ENCODE measurements at places on chromosomes 1 and 21.

GRCh38 chr1:113784104-113784779, 25.0 kb upstream of the PHTF1 start:
- peak; percentile 32 for DNase-seq

DNA sequence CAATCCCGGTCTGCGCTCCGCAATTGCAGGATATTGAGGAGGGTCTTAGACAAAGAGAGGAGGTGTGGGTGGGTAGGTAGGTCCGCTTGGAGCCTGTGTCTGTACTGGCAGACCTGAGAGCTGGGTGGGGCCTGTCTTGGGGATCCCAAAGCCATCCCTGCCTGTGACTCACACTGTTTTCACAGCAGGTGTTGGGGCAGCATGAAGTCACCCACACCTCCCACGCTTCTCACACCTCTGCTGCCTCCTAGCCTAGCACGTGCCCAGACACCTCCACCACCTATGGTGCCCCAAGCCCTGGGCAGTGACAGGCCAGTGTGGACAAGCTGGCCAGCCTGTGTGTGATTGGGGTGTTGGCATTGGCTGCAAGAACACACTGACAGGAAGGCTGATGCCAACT, 65.7 kb upstream of the ECE1 start:
- no peak for DNase-seq

GRCh38 chr1:79791488-79792218, 785.1 kb upstream of the ADGRL4 start:
- DNase-seq = no peak

- DNase-seq = no peak
These were observed 12.2 kb downstream of the MSTO1 start for GRCh38 chr1:155622191-155622590.

GRCh38 chr1:198238121-198238520, 81.3 kb downstream of the NEK7 start:
- DNase-seq = no peak

- DNase-seq = no peak
These were observed 74.8 kb downstream of the ELAVL4 start for GRCh38 chr1:50183378-50184133.

DNA sequence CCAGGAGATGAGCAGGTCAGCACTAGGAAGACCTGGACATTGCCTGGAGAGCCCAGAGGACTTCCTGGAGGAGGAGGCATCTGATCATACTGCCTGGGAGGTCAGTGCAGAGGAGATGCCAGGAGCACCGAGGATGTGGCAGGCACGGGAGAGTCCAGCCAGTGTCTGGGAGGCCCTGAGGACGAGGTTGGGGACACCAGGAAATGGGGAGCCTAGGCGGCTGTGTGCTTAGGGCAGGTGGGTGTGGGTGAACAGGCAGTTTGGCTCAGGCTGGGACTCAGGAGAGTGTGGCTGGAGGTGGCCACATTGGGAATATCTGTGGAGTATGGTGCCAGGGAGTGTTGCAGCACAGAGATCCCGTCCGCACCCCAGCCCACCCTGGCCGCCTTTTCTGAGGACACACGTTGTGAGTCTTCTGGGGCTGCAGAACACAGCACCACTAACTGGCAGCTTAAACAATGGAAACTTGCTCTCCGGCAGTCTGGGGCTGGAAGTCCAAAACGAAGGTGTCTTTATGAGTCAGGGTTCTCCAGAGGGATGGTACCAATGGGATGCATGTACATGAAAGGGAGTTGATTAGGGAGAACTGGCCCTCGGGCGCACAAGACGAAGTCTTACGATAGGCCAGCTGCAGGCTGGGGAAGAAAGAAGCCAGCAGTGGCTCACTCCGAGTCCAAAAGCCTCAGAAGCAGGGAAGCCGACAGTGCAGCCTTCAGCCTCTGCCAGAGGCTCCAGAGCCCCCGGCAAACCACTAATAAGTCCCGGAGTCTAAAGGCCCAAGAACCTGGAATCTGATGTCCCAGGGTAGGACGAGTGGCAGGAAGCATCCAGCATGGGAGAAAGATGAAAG, 58.0 kb downstream of the FAAP20 start:
- DNase-seq = no peak

DNA sequence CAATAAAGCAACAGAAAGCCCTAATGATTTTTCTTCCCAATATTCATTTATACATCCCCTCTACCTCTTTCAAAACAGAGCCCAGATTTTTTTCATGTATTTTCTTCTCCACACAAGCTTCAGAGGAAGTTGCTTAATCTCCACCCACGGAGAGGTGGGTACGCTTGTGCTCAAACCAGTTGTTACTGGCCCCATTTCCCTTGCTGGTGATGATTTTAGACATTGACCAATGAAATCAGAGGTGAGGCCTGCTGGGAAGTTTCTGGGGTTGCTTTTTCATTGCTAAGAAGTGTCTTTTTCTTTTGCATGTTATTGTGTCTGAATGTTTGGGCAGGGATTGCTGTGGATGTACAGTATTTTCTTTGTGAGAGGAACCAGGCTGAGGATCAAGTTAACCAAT, 448.1 kb upstream of the B3GALT2 start:
- DNase-seq = peak; percentile 13

- DNase-seq = no peak
These were observed 59.8 kb upstream of the GNG12 start for GRCh38 chr1:67893126-67893495.

DNA sequence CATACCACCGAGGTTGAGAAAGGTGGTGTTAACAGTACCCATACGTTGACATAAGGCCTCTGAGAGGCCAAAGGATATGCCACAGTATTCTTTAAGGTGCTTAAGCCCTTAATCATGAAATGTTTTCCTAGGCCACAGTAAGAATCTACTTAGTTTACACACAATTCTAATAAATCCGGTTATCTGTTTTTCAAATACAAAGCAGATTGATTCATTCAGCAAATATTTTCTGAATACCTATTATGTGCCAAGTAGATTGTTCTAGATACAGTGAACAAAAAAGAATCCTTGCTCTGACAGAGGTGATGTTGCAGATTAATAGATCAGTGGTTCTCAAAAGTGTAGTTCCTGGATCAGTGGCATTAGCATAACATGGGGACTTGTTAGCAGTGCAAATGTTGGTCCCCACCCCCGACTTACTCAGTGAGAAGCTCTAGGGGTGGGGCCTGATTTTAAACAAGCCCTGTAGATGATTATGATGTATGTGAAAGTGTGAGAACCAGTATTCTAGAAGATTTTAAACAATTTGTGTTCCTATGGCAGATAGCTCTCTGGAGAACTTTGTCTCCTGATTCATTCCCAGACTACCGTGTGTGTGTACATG, 61.6 kb downstream of the NFIA start:
- no peak for DNase-seq

DNA sequence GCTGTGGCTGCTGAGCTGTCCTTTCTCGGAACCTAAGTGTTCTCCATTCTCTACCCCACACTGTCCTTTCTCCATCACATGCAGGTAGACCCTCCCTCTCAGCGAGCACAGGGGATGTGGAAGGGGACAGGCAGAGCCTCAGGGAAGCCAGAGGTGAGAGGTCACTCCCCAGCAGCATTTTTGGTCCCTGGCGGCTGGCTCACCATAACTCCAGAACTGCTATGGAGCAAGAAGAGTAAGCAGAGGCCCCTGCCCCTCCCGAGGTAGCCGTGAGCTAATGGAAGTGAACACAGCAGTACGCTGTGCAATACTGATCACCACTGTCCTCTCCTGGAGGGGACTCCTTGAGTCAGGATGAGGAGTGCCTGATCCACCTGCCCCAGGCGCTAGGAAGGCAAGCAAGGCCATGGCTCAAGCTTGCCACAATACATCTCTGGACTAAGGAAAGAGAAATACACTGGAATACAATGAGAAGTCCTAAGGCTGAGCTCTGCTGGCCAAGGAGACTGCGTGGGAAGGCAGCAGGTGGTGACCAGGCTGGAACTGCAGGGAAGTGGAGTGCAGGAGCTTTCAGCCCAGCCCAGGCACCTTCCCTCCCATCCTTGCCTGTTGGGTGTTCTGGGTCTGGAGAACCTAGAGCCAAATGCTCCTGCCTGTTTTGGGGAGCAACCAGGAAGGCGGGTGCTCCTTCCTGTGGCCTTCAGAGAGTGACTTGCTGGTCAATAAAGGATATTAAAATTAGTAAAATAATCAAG, 96.2 kb downstream of the LAMC2 start:
- DNase-seq = no peak

DNA sequence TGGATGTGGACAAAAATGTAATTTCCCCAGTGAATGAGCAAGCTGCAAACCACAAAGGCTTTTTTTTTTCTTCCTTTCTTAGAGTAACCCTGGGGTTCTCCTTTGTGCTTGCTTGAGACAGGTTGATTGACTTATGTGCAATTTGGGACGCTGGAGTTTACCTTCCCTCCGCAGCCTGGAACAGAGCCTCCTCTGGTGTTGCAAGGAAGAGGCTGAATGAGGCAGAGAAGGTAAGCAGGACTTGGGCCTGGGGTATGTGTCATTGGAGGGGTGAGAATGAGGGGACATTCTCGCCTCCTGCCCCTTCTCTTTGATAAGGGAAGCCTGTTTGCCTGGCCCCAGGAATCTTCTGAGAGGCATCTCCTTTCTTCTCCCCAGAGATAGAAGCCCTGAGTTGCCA, 49.8 kb downstream of the NFASC start:
- no peak for DNase-seq

DNA sequence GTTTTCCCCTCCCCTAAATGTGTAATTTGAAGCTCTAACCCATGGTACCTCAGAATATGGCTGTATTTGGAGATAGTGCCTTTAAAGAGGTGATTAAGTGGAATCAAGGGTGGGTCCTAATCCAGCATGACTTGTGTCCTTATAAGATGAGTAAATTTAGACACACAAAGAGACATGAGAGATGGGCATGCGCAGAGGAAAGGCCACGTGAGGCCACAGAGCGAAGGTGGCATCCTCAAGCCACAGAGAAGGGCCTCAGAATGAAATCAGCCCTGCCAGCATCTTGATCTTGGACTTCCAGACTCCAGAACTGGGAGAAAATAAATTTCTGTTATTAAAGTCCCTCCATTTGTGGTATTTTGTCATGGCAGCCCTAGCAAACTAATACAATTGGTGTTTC, 2.9 kb upstream of the PLA2G2F start:
- no peak for DNase-seq

- no peak for DNase-seq
These were observed 43.7 kb downstream of the GNG12 start for GRCh38 chr1:67789551-67789950.

DNA sequence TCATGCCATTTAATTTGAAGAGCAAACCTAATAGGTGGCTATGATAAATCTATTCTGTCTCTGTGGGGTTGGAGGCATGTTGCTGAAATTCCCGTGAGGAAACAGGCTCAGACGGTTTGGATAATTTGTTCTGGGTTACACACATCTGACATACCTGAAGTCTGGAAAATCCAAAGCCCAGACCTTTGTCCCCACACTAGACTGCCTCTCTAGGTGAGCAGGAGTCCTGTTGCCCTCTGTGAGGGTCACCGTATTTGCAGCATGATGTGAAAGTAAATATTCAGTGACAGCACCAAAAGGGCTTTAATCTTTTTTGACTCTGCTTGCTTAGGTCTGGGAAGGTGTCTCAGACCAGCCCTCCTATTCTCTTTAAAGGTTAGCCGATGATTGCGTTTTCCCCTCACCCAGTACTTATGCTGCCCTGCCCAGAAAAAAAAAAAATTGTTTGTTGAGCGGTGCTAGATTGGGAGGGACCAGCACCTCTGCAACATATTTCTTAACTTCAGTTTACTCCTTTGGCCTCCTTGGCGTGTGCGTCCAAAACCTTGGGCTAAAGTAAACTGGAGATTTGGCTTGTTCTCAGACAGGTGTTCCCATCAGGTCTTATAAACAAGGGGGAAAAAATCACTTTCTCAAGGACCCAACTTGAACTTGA, 67.0 kb downstream of the CACHD1 start:
- no peak for DNase-seq
